HuH-7 (cell line): ENCODE measurements at places on chromosomes 7 and 10.

GRCh38 chr10:119408072-119408471, 134.4 kb downstream of the RGS10 start:
- DNase-seq: no peak

DNA sequence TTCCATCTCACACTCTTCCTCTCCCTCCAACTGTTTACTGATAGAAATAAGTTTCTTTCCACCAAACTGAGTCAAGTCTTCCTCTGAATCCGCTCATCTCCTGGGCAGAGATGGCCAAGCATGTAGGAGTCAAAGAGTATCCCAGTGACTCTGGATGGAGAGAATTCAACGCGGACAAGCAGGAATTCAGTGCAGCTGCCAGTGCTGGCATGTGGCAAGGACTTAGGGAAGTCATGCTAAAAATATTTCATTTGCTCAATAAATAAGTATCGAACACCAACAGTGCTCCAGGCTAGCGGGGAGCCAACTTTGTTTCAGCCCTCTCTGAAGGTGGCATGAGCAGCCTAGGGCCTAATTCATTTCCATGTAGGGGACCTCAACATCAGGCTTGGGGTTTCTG, 351.6 kb upstream of the ZMIZ1 start:
- no peak for DNase-seq

- DNase-seq: no peak
Observed at GRCh38 chr7:66964411-66964810, 31.0 kb downstream of the SBDS start.

DNA sequence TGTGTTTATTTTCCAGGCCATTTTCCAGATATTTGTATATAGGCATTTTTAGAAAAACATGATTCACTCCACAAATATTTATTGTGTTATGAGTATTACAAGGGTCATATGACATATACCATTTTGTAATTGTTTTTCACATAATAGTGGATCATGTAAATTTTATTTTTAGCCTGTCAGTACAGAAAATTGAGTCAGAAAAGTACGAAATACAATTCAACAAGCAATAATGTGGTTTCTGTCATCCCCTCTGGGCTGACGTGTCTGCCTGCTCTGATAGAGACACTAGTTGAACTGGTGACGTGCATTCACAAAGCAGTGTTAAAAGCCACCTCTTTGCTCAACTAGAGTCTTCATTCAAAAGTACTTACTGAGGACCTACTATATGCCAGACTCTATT, 97.9 kb upstream of the STEAP1B start:
- no peak for DNase-seq

DNA sequence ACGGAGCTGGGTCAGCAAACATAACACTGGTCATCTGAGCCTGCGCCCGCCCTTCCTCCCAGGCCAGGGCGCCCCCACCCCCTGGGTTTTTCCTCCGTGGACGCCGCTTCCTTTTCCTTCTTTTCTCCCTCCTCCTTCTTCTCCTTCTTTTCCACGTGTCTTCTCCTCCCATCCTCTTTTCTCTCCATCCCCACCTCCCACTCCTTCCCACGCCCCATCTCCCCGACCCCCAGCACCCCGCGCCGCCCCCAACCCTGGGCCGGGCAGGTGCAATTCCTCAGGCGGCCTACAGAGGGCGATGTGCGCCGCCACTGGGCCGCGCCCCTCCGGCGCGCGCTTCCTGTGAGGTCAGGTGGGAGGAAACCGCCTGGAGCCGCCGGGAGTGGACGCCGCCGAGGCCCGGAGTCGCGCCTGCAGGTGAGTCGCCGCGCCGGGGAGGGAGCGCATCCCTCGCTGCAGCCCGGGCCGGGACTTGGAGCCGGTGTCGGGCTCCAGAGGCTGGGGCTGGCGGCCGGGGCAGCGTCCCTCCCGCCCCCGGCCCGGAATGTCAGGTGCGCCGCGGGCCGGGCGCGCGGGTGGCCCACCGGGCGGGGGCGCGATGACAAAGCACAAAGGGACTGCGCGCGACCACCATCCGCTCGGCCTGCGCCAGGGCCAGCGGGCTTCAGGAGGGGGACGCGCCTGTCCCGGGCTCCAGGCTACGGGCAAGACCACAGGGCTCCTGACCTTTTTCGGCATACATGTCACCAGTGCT, at the start of gene FAM241B:
Gene FAM241B, plus strand, starts transcription at position 351 of the 754 bp plus-strand sequence. CDS start 1,497 bp downstream, outside the sequence.
- DNase-seq: peak; percentile 86

DNA sequence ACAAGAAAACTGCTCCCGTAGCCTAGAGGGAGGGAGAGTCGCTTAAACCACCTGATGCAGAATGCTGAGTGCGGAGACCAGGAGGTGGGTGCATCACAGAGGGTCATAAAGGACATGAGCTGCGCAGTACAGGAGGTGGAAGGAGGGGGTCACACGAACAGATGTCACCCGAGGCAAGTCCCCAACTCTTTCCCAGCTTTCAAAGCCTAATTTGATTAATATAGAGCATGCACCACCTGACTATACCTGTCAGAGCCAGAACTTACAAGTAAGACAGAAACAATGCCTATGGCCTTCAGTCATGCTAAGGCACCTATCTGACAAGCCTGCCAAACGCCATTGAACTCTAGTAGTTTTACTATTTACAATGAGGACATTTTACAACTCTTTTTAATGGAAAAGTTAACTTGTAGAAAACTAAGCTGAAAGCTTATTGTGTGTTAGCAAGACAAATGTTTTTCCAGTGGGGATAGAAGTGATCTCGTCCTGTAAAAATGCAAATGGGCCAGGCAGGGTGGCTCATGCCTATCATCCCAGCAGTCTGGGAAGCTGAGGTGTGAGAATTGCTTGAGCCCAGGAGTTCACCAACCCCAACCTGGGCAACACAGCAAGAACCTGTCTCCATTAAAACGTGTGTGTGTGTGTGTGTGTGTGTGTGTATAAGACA, 1.1 kb upstream of the VOPP1 start:
- DNase-seq: no peak

DNA sequence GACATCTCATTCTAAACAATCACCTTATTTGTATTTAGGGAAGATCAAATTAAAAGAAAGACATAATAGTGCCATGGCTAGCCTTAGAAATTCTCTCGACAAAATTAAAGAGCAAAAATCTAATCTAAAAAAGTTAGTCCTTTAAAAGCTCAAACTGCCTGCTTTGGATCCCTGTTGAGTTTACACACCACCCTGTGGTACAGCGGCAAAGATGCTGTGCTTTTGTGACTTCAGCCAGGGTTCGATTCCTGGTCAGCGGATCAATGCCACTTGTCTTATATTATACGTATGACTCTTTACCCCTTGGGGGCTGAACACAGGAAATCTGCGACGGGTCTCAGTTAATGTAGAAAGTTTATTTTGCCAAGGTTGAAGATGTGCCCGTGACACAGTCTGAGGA, 51.3 kb upstream of the VOPP1 start:
- DNase-seq: no peak

- DNase-seq: no peak
Observed at GRCh38 chr7:90613088-90613498, 17.0 kb downstream of the CDK14 start.

- DNase-seq: no peak
Observed at GRCh38 chr10:133465950-133466474, 12.3 kb downstream of the SCART1 start.

DNA sequence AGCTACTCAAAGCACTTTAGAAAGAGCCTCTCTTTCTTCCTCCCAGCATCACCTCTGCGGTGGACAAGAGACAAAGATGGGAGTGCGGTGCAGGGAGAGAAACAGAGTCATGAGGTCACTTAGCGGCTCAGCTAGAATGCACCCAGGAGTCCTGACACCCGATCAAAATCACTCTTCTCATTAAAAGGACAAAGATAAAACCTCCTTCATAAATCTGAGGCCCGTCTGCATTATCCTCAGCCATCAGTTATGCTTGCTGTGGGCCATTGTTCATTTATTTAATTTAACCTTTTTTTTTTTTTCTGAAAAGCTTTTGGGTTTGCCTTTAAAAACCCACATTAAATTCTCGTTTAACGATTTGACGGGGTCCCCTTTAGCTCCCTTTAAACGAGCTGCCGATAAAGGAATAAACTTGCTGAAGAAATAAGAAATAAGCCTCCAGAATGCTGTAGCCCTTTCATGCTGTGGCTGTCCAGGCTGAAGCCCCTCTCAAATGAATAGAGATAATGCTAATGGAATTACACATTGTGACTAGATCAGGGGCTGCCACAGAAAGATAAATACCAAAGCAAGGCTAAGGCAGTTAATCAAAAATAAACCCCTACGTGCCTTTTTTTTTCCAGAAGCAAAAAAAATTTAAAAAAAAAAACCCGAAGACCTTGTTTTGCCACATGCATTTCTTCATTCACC, 16.1 kb upstream of the PLXNA4 start:
- DNase-seq: no peak

GRCh38 chr7:98619450-98620321, 2.6 kb downstream of the NPTX2 start:
- peak; percentile 73 for DNase-seq

DNA sequence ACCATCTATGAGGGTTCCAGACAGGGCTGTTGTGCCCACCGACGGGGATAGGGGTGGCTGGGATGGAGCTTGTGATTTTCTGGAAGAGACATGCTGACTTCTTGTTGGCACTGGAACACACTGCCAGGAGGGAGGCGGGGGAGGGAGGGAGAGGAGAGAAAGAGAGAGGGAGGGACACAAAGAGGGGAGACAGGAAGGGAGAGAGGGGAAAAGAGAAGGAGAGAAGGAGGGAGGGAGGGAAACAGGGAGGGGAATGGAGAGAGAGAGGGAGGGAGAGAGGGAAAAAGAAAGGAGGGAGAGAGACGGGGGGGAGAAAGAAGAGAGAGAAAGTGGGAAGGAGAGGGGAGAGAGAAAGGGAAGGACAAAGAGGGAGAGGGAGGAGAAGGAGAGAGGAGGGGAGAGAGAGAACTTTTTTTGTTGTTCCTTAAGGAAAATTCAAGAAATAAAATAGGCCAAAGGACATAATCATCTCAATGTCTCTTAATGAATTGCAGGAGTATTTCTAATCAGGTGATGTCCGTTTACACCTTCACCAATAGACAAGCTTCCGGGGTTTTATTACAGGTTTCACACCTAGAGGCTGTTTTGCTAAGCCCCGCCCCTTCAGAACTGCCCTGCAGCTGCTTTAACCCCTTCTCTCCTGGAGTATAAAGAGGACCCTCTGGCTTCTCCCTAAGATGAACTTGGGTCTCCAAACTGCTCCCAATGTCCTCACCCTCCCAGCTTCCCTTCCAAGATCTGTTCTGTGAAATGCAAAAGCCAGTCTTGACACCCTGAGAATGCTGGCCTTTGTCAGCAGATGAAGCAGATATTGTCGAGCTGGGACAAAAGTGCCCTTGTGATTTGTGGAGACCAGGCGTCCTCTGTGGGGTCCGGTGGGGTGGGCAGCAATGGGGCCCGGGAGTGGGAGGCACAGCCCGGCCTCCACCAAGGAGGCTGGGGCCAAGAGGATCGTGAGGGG, 82.0 kb upstream of the GTF2IRD1 start:
- DNase-seq: peak; percentile 42

DNA sequence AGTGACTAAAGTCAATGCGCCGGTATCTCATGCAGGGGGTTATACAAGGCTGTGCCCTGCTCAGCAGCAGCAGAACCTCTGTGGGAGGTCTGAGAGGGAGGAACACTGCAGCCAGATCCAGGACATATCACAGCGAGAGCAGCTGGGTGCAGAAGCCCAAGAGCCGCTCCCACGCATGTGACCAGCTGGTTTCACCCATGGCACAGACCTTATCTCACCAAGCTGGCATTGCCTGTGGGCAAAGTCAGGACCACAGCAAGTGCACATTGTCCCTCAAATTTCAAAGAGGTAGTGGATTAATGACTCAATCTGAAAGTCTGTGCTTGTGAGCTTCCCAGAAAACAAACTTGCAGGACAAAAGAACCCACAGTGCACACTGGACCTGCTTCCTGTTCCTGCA, 31.6 kb upstream of the AKR1C1 start:
- DNase-seq: no peak

DNA sequence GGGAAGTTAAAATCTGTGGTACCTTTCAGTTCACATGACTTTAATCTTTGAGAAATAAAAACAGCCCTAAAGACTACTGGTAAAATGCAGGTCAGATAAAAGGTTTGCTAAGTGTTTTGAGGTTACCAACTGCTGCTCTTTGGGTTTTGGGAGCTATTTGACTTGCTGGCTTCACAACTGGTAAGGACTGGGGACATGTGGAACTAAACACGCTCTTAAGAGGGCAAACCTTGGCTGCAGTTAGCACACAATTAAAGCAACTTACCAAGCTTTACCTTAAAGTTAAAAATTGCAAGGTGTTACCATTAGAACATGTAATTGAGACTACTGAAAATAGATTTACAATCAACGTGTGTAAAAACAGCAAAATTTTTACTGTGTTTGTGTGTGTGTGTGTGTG, 220.2 kb downstream of the PHF14 start:
- DNase-seq: no peak

- no peak for DNase-seq
Observed at GRCh38 chr10:130171196-130171595, 35.0 kb downstream of the GLRX3 start.

DNA sequence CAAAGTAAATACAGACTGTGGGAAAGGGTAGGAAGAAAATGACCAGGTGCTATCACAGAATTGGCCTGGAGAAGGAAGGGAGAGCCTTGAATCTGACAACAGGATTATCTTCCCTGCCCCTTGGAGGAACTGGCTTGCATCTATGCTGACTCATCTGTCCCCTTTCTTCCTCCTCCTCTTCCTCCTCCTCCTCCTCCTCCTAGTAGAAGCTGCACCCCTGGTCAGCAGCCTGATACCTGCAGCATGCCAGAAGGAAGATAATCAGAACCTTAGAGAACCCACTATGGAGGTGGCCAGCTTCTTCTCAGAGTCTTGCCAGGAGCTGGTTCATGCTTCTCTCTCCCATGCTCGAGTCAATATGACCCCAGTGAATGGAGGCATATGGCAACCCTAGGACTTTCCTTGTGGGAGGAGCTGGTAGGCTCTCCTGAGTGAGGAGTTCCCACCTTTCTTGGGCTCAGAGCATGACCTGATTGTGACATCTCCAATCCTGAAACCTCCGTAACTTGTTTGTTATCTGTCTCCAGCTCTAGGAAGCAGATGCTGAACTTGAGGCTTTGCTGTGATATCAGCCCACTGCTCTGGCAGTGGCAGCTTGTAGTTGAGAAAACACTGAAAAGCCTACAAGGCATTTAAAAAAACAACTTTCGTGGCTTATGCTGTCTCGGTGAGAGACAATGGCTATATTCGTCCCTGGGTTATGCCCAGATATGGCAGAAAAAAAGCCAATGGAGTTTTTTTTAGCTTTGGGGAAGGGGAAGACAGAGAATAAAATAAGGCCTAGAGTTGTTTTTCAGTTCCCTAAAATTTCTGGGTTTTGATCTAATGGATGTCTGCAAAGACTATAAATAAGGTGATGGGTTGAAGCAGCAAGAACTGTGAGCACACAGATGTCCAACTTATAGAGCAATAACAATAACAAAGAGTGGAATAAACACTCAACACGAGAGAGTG, 60.6 kb downstream of the CDHR3 start:
- no peak for DNase-seq

- no peak for DNase-seq
Observed at GRCh38 chr10:94274142-94274787, 88.5 kb downstream of the NOC3L start.

GRCh38 chr10:92688573-92688926, 1.2 kb upstream of the HHEX start:
- no peak for DNase-seq
